Stimulated activated CD4-positive, alpha-beta T cell treated with anti-CD3 and anti-CD28 coated beads, Interleukin-15, amount 100 ng/mL, for 48 hours (primary cell): ENCODE measurements at places on chromosomes 6 and 20.
A peak's percentile ranks its signal among the peaks of the same experiment; 100 is the strongest.

GRCh38 chr6:11172501-11173327, 59.8 kb downstream of the NEDD9 start:
- peak; percentile 43 for DNase-seq

DNA sequence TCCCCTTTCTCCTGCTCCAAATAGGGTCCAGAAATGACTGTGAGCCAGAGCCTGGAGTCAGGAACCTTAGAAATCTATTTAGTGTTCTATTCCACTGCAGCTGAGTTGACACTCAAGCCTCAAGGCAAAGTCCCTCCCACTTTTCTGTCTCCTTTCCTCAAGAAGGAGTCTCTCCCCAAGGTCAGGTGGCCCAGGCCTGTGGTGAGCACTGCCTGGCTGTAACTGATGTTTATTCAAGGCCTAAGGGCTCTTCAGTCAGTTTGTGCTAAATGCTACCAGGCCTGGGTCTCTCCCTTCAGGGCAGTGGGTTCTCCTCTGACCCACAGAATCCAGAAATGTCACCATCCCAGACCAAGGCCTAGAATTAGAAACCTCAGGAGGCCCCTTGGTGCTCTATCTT, 1042.9 kb upstream of the EPHA7 start:
- no peak for DNase-seq

GRCh38 chr6:118715376-118715775, 64.0 kb upstream of the CEP85L start:
- no peak for DNase-seq

GRCh38 chr6:142685852-142686506, 259.0 kb downstream of the HIVEP2 start:
- no peak for DNase-seq

- DNase-seq = no peak
Measured at GRCh38 chr6:72709431-72709830, 87.6 kb downstream of the KCNQ5 start.

GRCh38 chr20:24096864-24097450, 108.4 kb upstream of the GGTLC1 start:
- DNase-seq = no peak

DNA sequence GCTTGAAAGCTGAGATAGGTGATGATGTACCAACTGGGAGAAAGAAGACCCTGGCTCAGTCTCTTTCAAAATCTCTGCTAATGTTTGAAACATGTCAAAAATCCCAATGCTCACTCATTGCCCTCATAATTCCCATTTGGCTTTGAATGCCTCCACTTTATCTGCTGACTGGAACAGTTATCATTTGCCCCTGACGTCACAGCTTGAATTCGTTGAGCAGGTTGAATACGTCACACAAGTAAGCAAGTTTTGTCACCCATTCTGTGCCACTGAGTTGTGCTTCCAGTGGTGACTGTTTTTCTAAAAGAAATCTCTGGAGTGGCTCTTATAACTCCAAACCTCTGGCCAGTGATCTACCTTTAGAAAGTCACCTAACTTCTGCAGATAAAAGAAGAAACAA, 991.4 kb downstream of the EYS start:
- DNase-seq = no peak

DNA sequence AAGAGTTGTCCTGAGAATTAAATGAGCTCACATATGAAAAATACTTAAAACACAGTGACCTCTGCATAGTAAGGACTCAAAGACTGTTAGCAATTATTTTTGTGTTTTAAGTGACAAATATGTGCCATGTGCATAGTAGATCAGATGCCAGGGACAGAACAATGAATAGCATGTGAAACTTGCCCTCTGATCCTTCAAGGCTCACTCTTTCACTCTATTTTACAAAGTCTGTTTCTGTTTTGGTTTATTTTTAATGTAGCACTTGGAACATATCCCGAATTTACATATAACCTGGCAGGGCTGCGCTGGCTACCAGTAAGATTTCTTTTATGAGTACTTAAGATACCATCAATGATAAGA, 135.5 kb upstream of the TNFAIP3 start:
- no peak for DNase-seq

DNA sequence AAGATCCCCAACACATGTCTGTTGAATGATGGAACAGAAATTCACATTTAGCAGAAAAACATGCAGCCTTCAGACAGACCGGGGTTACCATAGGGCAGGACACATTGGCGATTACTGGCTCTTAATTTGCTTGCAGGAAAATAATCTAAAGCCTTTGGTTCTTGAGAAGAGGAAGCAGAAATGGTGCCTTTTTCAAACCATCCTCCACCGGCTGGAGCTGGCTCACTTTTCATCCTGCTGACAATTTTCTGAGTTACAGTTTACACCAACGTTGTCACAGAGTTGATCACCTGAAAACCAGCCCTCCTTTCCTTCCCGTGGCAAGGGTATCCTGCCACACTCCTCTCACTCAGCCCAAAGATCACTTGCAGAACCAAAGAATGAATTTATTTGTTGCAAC, 32.6 kb downstream of the SF3B5 start:
- no peak for DNase-seq

- no peak for DNase-seq
Measured at GRCh38 chr6:111481836-111482187, 1.2 kb downstream of the REV3L start.

DNA sequence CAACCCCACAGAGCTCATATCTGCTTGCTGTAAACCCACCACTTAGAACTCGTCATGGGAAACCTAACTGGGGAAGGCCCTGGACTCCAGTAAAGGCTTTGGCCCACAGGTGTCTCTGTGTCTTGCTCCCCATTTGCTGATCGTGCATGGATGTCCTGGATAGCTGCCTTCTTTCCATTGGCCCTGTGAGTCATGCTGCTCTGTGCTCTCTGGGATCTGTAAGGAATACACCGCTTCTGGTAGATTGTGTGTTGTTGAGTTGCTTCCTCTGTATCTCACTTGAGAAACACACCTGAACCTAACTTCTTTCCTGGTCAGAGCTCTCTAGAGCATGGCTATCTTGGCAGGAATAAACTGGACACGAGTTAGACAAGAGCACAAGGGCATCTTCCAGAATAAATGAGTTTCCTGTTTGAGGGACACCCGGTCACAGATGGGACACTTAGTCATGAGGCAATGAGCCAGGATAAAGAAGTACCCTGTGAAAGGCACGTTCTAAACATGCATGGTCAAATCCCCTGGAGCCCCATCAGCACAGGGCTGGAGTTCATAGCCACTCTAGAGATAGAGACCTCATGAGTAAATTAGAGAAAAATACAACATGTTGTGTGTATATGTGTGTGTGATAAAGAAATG, 99.6 kb upstream of the TMEM170B start:
- no peak for DNase-seq

DNA sequence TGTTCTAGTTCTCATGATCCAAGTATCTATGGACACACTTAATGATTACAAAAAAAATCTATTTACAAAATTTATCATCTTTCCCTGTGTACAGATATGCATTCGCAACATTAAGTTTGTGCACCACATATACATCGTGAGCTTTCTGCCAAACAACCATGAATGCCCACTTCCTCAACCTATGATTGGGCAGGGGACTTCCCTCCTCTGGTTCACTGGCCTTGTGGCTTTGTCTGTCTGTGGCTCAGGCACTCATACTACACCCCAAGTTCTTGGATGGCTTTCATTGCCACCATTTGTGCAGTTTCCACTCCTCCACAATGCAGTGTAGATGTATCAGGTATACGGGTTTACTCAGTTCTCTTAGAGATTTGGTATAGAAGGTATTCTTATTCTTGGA, 74.9 kb downstream of the HS3ST5 start:
- no peak for DNase-seq

- peak; percentile 34 for DNase-seq
Measured at GRCh38 chr6:118810420-118811027, 83.4 kb upstream of the ASF1A start.

DNA sequence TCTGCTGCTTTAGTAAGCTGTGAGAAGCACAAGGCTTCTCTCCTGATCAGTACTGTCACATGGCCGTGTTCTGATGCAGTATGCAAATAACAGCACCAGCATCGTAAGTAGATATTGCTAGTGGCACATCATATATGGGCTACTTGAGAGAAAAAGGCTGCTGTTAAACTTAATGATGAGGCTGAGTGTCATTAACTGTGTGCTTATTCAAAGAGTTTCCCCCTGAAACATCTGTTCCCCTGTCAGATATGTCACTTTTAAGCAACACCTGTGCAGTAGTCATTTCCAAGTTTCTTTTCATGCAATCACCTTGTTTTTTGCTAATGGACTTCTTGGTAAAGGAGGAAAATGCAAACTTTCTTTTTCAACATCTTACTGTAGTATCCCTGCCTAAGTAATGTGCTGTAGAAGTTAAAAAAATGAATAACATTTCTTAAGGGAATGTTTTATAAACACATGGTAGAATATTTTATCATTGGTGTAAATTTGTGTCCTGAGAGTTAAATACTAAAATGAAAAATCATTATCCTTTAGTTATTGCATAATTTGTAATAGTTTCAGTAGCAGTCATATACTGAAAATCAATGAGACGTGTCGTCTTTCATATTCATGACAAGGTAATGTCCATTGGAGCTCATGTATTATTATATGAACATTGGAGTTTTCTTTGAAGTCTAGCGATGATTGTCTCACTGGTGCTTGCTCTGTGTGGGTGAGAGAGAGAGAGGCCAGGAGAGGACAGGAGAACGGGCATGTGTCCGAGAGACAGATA, 366.3 kb downstream of the CDKAL1 start:
- DNase-seq = no peak

GRCh38 chr6:124888581-124889371, 73.5 kb upstream of the RNF217 start:
- no peak for DNase-seq

DNA sequence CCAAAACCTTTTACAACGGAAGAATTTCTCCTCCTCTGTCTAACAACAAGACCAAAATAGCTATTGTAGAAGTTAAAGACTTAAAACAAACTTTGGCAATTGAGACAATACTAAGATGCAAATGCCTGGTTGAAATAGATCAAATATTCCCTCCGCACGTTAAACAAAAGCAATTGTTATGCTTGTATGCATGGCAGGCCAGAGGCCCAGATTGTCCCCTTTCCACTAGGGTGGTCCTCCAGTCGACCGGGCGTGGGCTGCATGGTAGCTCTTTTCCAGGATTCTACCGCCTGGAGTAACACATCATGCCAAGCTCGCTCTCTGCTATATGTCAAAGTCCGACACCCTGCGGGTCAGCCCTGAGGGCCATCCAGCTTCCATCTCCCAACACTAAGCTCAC, 234.7 kb downstream of the RNGTT start:
- DNase-seq = no peak

DNA sequence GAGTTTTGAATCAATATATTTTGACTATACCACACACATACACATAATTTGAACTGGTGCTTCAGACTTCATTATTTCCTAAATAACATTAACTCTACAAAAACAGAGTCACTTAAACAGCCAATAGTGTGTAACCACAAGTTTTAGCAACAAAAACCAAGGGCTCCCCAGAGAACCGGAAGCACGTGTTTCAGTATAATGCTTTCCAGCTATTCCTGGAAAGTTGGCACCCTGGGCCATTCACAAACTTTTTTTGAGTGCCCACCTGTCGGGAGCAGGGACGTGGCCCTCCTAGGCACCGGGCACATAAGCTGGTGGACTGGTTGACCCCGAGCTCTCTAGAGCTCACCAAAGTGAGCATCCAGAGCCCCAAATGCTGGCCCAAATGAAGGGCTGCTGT, 1.9 kb upstream of the SLC35D3 start:
- DNase-seq = no peak

DNA sequence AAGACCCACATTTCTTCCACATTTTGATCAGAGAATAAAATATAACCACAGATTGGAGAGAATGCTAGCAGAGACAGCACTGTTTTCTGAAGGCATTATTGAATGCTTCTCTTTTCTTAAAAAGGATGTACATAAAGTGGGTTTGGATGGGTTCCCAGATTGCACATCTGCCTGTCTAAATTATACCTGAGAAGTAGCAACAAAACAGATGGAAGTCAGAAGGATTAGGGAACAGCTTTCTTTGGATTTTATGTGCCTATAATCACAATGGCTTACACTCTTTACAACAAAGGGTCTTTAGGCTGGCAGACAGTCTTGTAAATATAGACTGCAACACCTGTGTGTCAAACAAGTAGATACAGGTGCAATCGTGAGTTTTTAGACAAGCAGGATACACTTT, 622.2 kb upstream of the MANEA start:
- no peak for DNase-seq

GRCh38 chr20:20407891-20408805, 40.2 kb downstream of the INSM1 start:
- DNase-seq = no peak

- DNase-seq = no peak
Measured at GRCh38 chr6:142642651-142643050, 302.3 kb downstream of the HIVEP2 start.

GRCh38 chr20:63941282-63942081, 14.7 kb downstream of the UCKL1 start:
- peak; percentile 73 for DNase-seq
